ENCODE measurements at places on chromosomes 16 and 17.

- no peak for DNase-seq
Measured at GRCh38 chr17:44079877-44080821, 9.6 kb downstream of the G6PC3 start.

DNA sequence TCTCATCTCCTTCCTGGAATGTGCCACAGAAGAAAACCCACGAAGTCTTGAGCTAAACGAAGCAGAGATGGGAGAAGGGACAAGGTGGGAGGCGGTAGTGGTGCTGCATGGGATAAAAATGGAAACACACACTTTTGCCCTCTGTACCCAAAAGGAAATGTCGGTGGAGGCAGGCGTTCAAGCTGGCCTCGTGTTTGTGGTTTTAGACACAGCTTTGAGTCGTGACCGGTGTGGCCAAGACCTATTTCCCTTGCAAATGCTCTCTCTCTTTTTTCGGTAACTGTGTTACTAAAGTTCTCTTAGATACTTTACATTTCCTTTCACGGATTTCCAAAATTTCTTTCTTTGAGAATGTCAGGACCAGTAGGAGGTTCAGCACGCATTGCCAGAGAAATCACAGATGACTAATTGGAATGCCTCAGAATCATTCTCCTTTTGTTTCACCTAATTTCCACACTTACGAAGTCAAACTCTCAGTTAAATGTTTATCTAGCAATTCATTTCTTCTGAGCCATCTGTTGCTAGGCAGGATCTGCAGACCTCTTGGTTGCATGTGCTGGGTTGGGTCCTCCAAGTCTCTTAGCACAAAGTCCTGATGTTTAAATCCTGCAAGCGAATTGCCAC lies 412.3 kb downstream of the MAF start:
- DNase-seq: no peak

GRCh38 chr17:41948762-41949460 lies 17.7 kb upstream of the CNP start:
- no peak for DNase-seq

GRCh38 chr16:15906439-15906838 lies 18.0 kb upstream of the CEP20 start:
- DNase-seq: no peak

DNA sequence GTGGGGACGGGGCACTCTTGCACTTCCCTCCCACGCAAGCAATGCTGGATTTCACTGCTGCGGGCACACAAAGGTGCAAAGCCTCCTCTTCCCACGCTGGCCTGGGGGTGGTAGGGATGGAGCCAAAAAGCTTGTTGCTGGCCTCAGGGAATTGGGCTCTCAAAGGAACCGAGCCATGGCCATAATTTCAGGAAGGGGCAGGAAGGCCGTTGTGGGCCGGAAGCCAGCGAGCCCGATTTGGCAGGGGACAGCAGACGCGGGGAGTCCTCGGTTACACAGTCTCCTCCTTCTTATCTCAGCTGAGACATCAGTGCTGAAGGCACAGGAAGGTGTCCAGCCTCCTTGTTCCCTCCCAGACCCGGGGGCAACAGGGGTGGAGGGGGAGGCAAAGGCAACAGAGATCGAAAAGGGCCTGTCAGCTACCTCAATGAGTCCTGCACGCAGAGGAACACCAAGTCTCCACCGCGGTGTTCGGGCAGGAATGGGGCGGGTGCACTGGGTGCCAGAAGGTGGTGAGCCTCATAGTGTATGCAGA lies 59.5 kb downstream of the SLFN11 start:
- no peak for DNase-seq

DNA sequence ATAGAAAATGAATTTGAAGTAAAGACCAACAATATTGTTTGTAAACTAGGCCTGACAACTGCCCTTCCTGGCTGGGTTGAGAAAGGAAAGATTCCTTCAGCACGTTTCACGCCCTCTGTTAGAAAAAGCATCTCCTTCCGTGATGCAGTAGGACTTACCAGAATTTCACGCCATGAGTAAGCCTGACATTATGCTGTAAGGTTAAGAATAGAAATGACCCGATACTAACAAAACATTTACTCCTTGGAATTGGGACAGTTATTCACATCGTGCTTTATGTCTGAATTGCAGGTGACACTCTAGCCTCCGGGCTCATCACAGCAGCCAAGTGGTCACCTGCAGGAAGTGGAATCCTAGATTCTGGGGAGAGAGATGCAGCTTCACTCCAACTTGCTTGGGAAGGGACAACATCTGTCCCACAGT lies 17.5 kb downstream of the MARCHF10 start:
- DNase-seq: no peak

GRCh38 chr17:35775583-35775982 lies 14.9 kb downstream of the C17orf50 start:
- no peak for DNase-seq

- DNase-seq: no peak
Measured at GRCh38 chr16:48498769-48499631, 111.0 kb downstream of the N4BP1 start.

- DNase-seq: no peak
Measured at GRCh38 chr16:7369204-7369603, 36.6 kb downstream of the RBFOX1 start.

All from NCI-H1092 (cell line).